Left cardiac atrium (tissue), 4 donors: ENCODE measurements at places on chromosomes 4 and X. TPM values are rescaled to one million over a fixed set of nuclear protein-coding genes. Genes with fewer than 3 reads are reported as not detected.
A peak's percentile ranks its signal among the peaks of the same experiment; 100 is the strongest.

ADGRG4 gene
- total RNA-seq: not detected

DNA sequence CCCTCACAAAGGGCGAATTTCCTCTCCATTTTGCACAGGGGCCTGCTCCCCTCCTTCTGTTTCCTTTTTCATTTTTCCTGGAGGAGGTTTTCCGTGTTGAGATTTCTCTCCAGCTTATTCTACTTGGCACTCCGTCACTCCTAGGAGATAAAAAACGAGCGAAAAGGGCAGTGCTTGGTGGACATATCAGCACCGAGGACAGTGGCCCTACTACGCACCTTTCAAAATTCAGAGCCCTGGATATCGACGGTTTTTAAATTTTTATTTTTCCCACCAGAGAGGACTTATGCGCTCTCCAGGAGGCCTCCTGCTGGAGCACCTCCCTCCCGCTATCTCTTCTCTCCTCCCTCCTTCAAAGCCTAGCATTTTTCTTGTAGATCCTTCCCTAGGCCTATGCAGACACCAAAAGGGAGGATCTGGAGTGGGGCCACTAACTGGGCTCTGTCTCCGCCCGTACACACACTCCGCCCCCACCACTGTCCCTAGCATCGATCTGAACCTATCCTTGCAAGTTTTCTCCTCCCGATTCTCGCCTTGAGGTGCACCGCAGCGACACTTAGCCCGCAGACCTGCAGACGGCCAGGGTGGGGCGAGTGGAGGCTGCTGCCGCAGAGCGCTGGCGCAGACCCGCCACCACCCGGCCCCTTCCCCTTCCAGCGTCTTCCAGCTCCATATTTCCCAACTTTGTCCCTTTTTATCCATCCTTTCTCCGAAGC, 8.5 kb upstream of the TCEAL9 start:
- DNase-seq: no peak

DNA sequence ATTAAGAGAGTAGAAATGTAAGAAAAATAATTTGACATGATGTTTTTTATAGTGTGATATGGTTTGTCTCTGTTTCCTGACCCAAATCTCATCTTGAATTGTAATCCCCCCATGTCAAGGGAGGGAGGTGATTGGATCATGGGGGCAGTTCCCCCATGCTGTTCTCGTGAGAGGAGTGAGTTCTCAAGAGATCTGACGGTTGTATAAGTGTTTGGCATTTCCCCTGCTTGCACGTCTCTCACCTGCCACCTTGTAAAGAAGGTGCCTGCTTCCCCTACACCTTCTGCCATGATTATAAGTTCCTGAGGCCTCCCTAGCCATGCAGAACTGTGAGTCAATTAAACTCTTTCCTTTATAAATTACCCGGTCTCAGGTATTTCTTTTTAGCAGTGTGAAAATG, 34.8 kb upstream of the EXOC1L start:
- no peak for DNase-seq

DNA sequence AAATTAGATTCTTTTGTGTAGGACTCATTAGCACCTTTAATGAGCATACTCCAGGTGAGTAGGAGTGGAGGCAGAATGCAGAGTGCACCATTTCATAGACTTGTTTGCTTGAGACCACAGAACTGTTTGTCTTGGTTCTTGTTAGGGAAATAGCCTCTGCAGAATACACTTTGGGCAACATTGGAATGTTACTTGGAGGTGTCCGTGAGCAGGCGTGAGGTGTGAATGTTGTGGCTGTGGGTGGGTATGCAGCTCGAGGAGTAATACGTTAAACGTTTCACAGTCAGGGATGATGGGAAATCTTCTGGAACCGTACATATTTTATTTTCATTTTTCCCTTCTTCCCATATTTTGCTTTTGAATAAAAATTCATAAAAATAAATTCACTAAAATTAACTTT, 31.6 kb downstream of the PAQR3 start:
- no peak for DNase-seq

- DNase-seq: no peak
Measured at GRCh38 chr4:151917145-151917734, 156.4 kb upstream of the GATB start.

- DNase-seq: no peak
Measured at GRCh38 chr4:61556277-61556676, 356.2 kb downstream of the ADGRL3 start.

DNA sequence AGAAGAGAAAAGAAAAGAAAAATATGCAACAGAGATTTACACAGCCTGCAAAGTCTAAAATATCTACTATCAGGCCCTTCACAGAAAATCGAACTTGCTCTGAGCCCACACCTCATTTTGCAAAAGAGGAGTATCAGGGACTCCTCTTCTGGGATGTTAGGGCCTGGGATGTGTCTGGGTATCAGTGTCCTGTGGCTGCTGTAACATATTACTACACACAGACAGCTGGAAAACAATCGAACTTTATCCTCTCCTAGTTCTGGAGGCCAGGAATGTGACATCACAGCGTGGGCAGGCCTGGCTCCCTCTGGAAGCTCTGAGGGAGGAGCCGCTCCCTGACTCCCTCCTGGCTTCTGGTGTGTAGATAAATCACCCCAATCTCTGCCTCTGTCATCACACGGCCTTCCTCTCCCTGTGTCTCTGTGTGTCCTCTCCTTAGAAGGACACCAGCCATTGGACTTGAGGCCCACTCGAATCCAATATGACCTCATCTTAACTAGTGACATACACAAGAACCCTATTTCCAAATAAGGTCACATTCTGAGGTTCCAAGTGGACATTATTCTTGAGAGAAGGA, 52.9 kb downstream of the PPP2R2C start:
- DNase-seq: no peak

GRCh38 chrX:152451731-152451980, 541 bp upstream of the GABRA3 start:
- DNase-seq: no peak

GRCh38 chr4:3518941-3519340, 13.3 kb downstream of the LRPAP1 start:
- DNase-seq: peak; percentile 10

DNA sequence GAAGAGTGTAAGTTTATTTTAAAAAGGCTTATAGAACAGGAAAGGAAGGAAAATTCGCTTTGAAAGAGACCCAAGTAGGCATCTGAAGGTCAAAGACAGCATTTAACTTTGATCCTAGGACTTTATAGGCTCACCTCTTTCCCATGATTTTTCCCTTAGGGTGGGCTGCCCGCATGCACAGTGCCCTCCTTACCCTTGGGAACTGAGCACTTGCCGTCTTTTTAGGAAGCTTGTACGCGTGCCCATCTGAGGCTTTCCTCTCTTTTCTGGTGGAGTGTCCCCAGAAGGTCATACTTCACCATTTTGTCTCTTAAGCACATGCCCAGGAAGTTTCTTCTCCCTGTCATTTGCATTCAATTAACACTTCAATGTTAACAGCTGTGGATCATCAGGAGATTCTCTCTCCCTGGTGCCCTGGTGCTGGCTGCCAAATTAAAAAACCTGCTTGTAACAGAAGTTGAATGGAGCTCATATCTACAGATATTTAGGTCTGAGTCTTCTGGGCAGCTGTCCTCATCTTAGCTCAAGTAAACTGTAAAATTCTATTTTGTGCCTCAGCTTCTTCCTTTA, 38.4 kb upstream of the IL9R start:
- DNase-seq: no peak

DNA sequence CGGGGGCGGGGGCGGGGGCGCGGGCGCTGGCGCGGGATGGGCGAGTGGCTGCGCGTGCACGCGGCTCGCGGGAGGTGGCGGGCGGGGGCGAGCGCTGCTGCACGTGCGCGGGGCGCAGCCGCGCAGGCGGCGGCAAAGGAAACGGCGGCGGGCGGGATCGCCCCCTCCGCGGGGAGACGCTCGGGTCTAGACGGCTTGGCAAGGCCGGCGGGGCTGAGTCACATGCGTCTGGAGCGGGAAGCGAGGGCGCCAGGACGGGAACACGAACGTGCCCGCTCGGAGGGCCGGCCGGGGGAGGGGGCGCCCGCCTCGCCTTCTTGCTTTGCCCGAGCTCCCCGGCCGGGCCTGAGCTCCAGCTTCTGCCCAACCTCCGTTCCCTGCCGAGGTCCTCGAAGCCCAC, 4.3 kb upstream of the HAUS7 start:
- DNase-seq: peak; percentile 86
